ENCODE measurements at places on chromosomes 2 and 18.

- DNase-seq, result no peak
These were observed 229.2 kb downstream of the ANAPC1 start for GRCh38 chr2:111654829-111655228.

- DNase-seq, result no peak
These were observed 204.8 kb upstream of the GALNT5 start for GRCh38 chr2:157052685-157053224.

DNA sequence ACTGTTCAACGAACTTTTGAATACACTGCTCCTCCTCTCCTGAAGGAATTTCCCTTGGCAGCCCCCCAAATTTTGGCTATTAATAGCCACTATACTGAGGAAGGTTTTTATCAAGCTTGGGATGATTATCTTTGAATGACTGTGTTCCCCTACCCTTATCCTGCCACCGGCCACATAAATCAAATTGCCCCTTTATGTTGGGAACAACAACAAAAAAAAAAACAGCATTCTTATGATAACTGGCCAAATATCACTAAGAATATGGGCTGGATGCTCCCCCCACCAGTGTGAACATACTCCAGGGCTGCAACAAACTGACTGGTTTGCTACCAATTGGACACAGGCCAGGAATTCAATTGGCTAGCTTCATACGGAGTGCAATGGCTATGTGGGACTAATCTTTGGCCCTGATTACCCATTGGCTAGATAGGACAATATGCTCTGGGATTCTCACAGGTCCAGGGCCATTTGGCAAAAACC, 20.6 kb downstream of the DUSP11 start:
- no peak for DNase-seq

GRCh38 chr18:36534154-36534688, 236.7 kb downstream of the FHOD3 start:
- no peak for DNase-seq

DNA sequence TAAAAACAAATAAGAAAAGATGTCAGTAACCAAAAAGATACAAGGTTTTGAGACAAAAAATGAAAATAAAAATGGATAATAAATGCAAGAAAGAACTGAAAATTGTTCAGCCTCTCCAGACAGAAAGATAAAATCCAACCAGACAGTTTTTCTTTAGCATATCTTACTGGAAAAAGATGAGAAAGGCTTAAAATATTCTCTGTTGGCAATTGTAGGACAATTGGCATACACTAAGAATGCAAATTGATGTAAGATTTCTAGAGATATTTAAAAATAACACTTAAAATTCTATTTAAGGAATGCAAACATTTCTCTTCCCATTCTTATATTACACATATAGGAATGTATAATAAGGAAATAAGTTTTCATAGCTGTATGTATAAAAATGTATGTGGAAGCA, 590.6 kb downstream of the DSC3 start:
- no peak for DNase-seq

GRCh38 chr2:2527148-2527547, 196.1 kb upstream of the MYT1L start:
- DNase-seq, result no peak

GRCh38 chr2:134327367-134327766, 73.5 kb downstream of the MGAT5 start:
- DNase-seq, result no peak

GRCh38 chr18:27871726-27872125, 305.2 kb downstream of the CDH2 start:
- DNase-seq, result no peak

GRCh38 chr2:111025288-111025687, 95.4 kb upstream of the BCL2L11 start:
- DNase-seq, result no peak

DNA sequence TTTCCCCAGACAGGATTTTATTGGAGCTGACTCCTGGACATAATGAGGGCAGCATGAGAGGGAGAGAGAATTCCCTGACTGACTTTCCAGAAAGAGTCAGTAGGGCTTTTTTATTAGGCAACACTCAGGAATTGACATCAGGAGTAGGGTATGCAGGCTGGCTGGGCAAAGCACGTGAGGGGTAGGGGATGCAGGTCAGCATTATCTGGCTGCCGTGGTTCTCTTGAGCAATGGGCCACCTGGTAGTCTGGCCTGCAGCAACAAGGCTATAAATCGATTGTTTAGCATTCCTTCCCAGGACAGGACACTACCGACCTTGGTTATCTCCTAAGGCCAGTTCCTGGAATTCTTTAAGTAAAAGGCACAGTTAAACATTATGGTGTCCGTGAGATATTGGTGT, 160.8 kb upstream of the AGAP1 start:
- no peak for DNase-seq

- DNase-seq, result no peak
These were observed 225.6 kb downstream of the HAUS1 start for GRCh38 chr18:46329736-46330246.

DNA sequence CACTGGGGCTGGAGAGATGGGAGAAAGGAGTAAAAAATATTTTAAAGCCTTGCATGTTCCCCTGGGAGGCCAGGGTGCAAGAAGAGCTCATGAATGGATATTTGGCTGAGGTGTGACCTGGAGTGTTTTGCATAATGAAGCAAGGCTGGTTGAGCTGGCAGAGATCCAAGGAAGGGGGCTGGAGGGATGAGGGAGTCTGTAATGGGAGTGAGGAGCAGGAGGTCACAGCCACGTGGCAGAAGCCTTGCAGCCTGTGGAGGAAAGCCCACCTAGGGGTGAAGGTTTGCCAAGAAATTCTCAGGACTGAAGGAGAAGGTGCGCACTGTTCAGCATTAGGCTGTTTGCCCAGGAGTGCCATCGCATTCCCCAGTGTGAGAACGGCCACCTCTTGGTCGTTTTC, 40.3 kb upstream of the ATP8B1 start:
- no peak for DNase-seq

DNA sequence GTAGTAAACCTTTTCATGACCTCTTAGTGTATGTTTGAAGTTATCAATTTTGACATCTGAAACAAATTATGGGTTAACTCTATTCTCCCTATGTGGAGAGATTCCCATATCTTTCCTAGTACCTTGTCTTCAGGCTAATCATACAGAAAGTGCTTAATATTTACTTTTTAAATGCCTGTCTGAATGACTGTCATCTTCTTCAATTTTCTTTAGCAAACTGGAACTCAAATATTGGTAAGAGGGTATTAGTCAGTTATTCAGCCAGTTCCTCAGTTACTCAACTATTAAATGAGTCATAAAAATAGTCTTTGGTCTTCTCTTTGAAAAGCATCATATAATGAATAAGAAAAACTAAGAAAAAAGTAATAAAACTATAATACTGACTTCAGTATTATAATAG, 1038.0 kb upstream of the PIK3C3 start:
- DNase-seq, result no peak

DNA sequence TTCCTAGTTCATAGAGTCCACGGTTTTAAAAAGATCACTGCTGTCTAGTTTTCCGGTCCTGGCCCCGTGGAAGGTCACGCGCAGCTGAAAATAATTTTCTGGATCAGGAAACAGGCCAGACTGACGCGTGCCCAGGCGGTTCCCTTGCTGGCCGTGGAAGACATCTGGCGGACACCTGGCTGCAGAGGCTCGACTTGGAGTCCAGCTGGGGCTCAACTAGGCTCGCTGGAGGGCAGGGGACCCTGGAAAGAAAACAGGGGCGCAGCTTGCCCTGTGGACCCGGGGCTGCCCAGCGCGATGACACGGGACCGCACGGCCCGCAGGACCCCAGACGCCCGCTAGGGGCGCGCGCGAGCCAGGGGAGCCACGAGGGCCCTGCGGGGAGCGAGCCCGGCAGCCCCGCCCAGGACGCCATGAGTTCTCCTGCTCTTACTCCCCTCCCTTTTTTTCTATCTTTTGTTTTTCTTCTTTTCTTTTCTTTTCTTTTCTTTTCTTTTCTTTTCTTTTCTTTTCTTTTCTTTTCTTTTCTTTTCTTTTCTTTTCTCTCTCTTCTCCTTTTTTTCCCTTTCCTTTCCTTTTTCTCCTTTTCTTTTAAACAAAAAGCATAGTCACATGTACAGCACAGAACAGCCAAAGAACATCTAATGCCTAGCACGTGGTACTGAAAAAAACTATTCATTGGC, 43.2 kb upstream of the UBE2F start:
- peak; percentile 74 for DNase-seq

- no peak for DNase-seq
These were observed 19.7 kb downstream of the CCDC102B start for GRCh38 chr18:68817584-68817983.
